Naive thymus-derived CD4-positive, alpha-beta T cell (primary cell): ENCODE measurements at places on chromosomes 11 and 22. TPM values are rescaled to one million over a fixed set of nuclear protein-coding genes. Genes with fewer than 3 reads are reported as not detected.
A peak's percentile ranks its signal among the peaks of the same experiment; 100 is the strongest.

The OR8D1 gene
- not detected for polyA plus RNA-seq

The APIP gene
- 14.9 TPM for polyA plus RNA-seq

- no peak overlapping the region for H3K4me3 ChIP-seq
- no peaks in the 10 kb centered on the region for H3K27me3 ChIP-seq
- H3K27ac ChIP-seq = no peak overlapping the region
- no peak for DNase-seq
These were observed 53.3 kb upstream of the PRDM11 start for GRCh38 chr11:45092901-45093760.

DNA sequence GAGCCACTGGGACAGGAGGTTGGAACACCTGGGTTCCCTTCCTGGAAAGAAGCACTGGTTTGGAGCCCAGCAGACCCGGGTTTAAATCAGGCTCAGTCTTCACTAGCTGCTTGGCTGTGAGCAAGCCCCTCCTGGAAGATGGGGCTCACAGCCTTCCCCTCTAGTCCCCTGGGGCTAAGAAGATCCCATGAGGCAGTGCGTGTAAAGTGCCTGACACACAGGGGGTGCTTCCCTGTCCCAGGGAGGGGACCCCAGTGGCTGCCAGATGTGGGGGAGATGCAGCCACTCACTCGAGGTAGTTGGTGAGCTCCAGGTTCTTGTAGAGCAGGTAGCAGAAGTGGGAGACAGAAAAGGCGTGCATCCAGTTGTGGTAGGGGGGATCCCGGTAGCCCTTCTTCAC, 93.2 kb downstream of the PDE2A start:
- no peaks in the 10 kb centered on the region for H3K27me3 ChIP-seq
- no peak overlapping the region for H3K27ac ChIP-seq
- peaks cover 16% of the 10 kb centered on the region for H3K4me1 ChIP-seq

The MMP13 gene
- polyA plus RNA-seq = not detected

DNA sequence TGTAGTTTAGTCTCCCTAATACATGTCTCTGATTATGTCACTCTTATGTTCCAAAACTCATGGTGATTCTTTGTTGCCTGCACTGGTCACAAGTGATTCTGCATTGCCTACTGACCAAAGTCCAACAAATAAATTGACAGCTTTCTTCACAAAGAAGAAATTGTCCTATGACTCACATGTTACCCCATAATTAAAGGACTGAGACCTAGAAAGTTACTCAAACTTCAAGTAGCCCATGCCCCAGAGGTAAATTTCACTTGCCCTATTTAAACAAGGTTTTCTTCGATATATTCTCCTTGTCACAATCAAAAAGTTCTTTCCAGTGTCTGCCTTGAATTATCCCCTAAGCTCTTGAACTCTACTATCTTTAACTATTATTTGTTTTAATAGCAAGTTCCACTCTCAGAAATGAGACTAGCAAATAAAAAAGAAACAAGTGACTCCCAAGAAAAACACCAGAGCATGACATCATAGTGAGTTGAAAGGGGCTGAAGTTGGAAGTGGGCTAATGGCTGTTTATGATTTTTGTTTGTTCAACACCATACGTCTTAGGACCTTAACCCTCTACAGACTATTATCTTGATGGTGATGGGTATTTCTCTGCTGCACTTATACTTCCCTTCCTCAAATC, 94.5 kb upstream of the BLID start:
- H3K27me3 ChIP-seq = no peaks in the 10 kb centered on the region
- DNase-seq = no peak
- no peak overlapping the region for H3K4me3 ChIP-seq
- H3K27ac ChIP-seq = no peak overlapping the region
- H3K36me3 ChIP-seq = no peaks in the 10 kb centered on the region

- H3K4me3 ChIP-seq = no peak overlapping the region
- peaks cover 3% of the 10 kb centered on the region for H3K36me3 ChIP-seq
- no peaks in the 10 kb centered on the region for H3K4me1 ChIP-seq
- no peaks in the 10 kb centered on the region for H3K27me3 ChIP-seq
These were observed 12.8 kb downstream of the MOB2 start for GRCh38 chr11:1473786-1474185.

GRCh38 chr22:30566125-30566524, 8.3 kb downstream of the GAL3ST1 start:
- no peak overlapping the region for H3K4me3 ChIP-seq
- no peaks in the 10 kb centered on the region for H3K4me1 ChIP-seq
- H3K27me3 ChIP-seq = no peaks in the 10 kb centered on the region
- no peaks in the 10 kb centered on the region for H3K36me3 ChIP-seq
- DNase-seq = no peak

The PARVG gene
- 36.4 TPM for polyA plus RNA-seq

The APOBEC3H gene
- polyA plus RNA-seq = not detected

The PATL1 gene
- 5.7 TPM for polyA plus RNA-seq

DNA sequence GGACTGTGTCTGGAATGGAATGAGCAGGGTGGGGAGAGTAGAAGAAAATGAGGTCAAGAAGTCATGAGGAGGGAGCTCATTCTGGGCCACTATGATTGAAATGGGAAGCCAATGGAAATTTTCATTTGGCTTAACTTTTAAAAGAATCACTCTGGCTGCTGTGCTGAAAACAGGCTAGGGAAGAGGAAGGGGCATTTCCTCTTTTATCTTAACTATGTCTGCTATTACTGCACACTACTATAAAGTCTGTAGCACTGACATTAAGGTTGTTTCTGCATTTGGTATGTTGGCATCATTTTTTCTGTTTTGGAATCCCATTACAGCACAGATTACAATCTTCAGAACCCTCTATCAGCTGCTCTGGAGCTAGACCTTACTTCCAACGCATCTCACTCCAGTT, 8.2 kb downstream of the PATL1 start:
- no peaks in the 10 kb centered on the region for H3K4me1 ChIP-seq
- no peak overlapping the region for H3K27ac ChIP-seq
- H3K36me3 ChIP-seq = peaks cover 65% of the 10 kb centered on the region
- no peaks in the 10 kb centered on the region for H3K27me3 ChIP-seq
- no peak overlapping the region for H3K4me3 ChIP-seq
- DNase-seq = no peak

DNA sequence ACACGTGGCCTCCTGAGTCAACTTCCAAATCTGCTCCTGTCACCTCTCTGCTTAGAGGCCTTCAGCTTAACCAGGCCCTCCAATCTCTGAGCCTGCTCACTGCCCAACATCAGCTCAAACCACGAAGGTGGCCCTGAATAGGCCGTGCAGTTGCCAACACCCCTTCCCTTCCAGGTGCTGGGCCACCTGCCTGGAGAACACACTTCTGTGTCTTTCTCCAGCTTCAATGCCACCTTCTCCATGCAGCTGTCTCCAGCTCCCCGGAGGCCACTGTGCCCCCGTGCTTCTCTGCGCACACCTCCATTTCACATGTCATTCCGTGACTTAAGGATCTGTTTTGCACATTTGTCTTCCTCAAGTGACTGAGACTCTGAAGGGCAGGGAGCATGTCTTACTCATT, 5.3 kb downstream of the RELA start:
- H3K27ac ChIP-seq = no peak overlapping the region
- peaks cover 43% of the 10 kb centered on the region for H3K4me1 ChIP-seq
- DNase-seq = no peak
- peaks cover 81% of the 10 kb centered on the region for H3K36me3 ChIP-seq

The CALCA gene
- polyA plus RNA-seq = not detected

- H3K4me1 ChIP-seq = peaks cover 22% of the 10 kb centered on the region
- H3K36me3 ChIP-seq = no peaks in the 10 kb centered on the region
- H3K4me3 ChIP-seq = peak overlapping the region; percentile 94
- DNase-seq = no peak
- H3K27me3 ChIP-seq = no peaks in the 10 kb centered on the region
- H3K27ac ChIP-seq = peak overlapping the region; percentile 94
These were observed 1.0 kb upstream of the TRIM44 start for GRCh38 chr11:35661534-35661933.

The GPHA2 gene
- polyA plus RNA-seq = not detected

GRCh38 chr11:133023232-133023631, 509.1 kb downstream of the OPCML start:
- H3K4me3 ChIP-seq = no peak overlapping the region
- H3K36me3 ChIP-seq = no peaks in the 10 kb centered on the region

DNA sequence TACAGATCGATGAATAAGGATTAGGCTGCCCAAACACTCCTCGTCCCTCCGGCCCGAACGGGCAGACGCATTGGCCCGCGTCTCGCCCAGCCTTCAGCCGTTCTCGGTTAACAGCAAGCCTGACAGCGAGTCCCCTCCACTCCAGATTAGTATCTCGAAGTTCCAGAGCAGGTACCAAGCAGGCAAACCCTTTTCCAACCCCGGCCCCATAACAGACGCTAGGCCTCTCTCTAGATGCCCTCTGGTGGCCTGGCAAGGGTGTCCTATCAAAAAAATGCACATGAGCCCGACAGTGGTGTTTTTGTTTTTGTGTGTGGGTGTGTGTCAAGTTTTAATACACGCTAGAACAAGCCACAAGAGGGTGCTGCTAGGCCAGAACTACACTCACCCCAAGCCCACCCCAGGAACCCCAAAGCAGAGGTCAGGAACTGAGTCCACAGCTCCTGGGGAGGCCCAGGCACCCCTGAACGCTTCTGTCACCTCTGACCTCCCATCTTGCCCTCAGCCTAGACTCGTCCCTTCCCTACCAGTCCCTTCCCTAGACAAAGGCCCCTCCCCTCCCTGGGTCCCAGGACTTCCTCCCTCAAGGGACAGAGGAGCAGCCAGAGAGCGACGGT, 658 bp upstream of the ARFGAP2 start:
- peaks cover 30% of the 10 kb centered on the region for H3K4me1 ChIP-seq
- peak overlapping the region; percentile 97 for H3K27ac ChIP-seq
- no peaks in the 10 kb centered on the region for H3K27me3 ChIP-seq
- DNase-seq = peak; percentile 85

The ADM2 gene
- 0.44 TPM for polyA plus RNA-seq
